Suprapubic skin (tissue), 4 donors: ENCODE measurements at places on chromosomes 6 and 20. TPM values are rescaled to one million over a fixed set of nuclear protein-coding genes. Genes with fewer than 3 reads are reported as not detected.

DNA sequence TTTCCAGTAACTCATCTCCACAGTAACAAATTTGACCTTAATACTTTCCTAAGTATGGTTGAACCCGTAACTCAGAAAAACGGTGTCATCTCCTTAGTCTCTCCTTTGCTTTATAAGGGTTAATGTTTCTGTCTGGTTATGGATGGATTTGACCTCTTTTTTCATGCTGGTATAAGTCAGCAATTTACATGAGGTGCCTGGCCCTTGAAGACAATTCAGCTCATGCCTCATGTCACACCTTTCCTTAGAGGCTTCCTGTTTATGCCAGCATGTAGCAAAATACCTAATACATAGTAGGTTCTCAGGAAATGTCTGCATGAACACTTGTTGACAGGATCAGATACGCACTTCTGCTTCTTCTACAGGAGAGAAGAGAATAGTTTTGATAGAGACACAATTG is 37.7 kb upstream of the C20orf144 start:
- H3K4me1 ChIP-seq, result no peaks in the 10 kb centered on the region
- no peak for DNase-seq
- H3K27ac ChIP-seq, result no peak overlapping the region
- H3K4me3 ChIP-seq, result no peak overlapping the region

- H3K27ac ChIP-seq, result no peak overlapping the region
- H3K4me3 ChIP-seq, result no peak overlapping the region
- no peaks in the 10 kb centered on the region for H3K4me1 ChIP-seq
Measured at GRCh38 chr6:91167846-91168245, 581.0 kb upstream of the MAP3K7 start.

DNA sequence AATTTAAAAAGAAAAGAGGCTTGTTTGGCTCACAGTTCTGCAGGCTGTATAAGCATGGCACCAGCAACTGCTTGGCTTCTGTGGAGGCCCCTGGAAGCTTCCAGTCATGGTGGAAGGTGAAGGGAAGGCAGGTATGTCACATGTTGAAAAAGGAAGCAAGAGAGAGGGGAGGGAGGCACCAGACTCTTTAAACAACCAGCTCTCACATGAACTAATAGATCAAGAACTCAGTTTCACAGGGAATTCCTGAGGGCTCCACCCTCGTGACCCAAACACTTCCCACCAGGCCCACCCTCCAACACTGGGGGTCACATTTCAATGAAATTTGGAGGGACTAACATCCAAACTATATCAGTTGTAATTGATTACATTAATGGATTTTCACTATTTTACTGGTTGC is 127.9 kb upstream of the MLIP start:
- no peak overlapping the region for H3K27ac ChIP-seq
- no peak overlapping the region for H3K4me3 ChIP-seq
- H3K4me1 ChIP-seq, result peaks cover 12% of the 10 kb centered on the region
- no peaks in the 10 kb centered on the region for H3K36me3 ChIP-seq

GRCh38 chr20:59120491-59120890 is 43.1 kb upstream of the ZNF831 start:
- DNase-seq, result no peak
- no peak overlapping the region for H3K27ac ChIP-seq
- no peak overlapping the region for H3K4me3 ChIP-seq
- no peaks in the 10 kb centered on the region for H3K4me1 ChIP-seq

DNA sequence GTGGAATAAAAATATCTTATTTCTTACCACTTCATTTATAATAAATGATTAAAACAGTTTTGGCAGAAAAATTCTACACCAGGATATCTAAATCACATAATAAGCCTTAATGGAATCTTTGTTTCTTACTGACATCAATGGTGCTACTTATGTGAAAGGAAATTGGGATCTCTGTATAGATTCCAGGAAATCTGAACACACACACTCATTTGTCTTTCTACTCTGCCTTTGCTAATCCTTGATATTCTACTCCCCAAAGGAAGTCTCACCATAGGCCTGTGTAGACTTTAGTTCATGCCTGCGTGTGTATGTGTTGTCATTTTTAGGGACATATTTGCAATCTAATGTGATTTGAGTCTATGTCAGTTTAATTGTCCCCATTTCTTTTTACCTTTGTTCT is 7.9 kb downstream of the ADGRB3 start:
- H3K36me3 ChIP-seq, result no peaks in the 10 kb centered on the region
- no peak for DNase-seq
- no peak overlapping the region for H3K4me3 ChIP-seq
- H3K27ac ChIP-seq, result no peak overlapping the region
- peaks cover 7% of the 10 kb centered on the region for H3K4me1 ChIP-seq

The SHLD1 gene
- 3.8 TPM for total RNA-seq

DNA sequence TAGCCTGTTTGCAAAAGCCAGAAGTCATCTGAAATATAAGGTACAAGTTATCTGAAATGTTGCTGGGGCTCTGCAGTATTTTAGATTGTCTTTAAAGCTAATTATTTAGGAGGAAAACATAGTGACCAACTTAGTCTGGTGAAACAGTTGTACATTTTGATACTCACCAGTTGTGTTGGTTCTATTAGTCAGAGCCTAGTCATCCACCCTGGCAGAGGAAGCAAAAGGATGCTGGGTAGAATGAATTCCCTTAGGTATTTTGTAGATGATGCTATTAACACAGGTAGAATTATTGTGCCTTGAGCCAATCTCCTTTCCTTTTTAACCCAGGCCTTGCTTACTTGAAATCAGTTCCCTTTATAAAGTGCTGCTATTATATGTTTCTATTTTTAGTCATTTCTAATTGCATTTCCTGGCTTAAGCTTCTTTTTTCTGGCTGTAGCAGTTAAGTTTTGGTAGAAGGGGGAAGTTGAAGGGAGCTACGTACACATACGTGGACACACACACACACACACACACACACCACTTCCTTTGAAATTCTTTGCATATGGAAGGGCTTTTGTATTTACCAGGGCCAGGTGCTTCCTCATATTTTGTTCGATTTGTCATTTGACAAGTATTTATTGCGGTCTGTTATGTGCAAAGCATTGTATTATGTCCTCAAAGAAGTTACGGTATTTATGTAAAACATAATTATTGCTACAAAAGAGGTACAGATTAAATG is 82.4 kb downstream of the RTN4IP1 start:
- H3K4me1 ChIP-seq, result peaks cover 30% of the 10 kb centered on the region
- H3K4me3 ChIP-seq, result no peak overlapping the region
- DNase-seq, result no peak
- H3K27ac ChIP-seq, result peak overlapping the region; percentile 74
- H3K36me3 ChIP-seq, result no peaks in the 10 kb centered on the region
- H3K27me3 ChIP-seq, result no peaks in the 10 kb centered on the region

GRCh38 chr6:167528239-167528638 is 203.4 kb downstream of the TTLL2 start:
- H3K4me3 ChIP-seq, result no peak overlapping the region
- H3K4me1 ChIP-seq, result no peaks in the 10 kb centered on the region
- no peak for DNase-seq
- no peak overlapping the region for H3K27ac ChIP-seq

- H3K27ac ChIP-seq, result no peak overlapping the region
- H3K27me3 ChIP-seq, result no peaks in the 10 kb centered on the region
- peaks cover 19% of the 10 kb centered on the region for H3K4me1 ChIP-seq
- no peak for DNase-seq
- no peak overlapping the region for H3K4me3 ChIP-seq
Measured at GRCh38 chr6:121520337-121521163, 85.1 kb downstream of the GJA1 start.

DNA sequence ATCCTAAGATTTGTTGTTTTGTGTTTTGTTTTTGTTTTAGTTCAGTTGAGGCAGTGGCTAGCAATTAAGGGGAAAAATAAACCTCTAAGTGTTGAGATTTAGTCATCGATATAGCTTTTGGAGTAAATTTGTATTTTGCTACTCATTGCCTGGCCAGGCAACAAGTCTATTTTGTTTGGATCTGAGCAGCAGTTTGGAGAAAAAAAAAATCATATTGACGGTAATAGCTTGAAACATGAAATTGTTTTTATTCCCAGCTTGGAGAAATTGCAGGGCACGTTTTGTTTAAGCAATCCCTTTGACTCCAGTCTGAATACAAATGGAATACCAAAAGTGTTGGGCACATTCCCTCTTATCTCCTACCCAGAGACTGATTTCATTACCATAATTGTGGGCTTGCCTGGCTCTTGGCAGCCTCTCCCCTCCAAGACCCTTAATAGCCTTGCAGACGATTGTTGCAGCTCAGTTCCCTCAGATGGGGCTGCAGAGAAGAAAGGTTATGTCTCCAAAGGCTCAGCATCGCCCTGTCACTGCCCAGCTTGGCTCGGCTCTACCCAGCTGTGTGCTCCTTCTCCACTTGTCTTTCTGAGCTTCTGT is 56.0 kb downstream of the ISM1 start:
- no peak for DNase-seq
- no peak overlapping the region for H3K4me3 ChIP-seq
- H3K36me3 ChIP-seq, result no peaks in the 10 kb centered on the region
- peaks cover 5% of the 10 kb centered on the region for H3K4me1 ChIP-seq
- no peaks in the 10 kb centered on the region for H3K27me3 ChIP-seq

- H3K4me3 ChIP-seq, result no peak overlapping the region
- H3K4me1 ChIP-seq, result no peaks in the 10 kb centered on the region
- H3K36me3 ChIP-seq, result no peaks in the 10 kb centered on the region
- H3K27ac ChIP-seq, result no peak overlapping the region
- H3K27me3 ChIP-seq, result no peaks in the 10 kb centered on the region
Measured at GRCh38 chr6:113055061-113055460, 707.9 kb downstream of the RFPL4B start.

DNA sequence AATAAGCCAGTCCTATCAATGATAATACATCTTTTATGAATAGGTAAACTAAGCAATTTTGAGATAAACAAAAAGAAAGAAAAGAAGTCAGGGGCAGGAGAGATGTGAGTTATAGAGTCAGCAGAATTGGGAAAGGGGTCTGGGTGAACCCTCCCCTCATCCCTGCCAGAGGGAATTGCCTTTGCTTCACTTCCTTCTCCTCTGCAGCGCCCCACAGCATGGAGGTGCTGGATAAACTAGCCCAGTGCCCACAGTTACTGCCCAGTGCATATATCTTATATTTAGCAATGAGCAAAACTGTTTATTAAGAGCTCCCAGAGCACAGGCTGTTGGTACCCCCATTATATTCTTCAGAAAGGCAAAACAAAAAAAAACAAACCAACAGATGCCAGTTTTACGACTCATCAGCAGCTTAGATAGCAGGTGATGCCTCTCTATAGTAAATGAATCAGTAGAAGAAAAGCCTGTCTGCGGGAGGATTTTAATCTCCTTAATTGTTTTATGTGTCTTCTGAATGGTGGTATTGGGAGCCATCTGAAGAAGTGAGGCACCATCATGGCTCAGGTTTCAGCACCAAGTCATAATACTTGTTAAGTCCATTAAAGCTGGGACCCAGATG is 419.2 kb downstream of the EPM2A start:
- H3K4me1 ChIP-seq, result no peaks in the 10 kb centered on the region
- no peaks in the 10 kb centered on the region for H3K27me3 ChIP-seq
- no peak overlapping the region for H3K27ac ChIP-seq
- H3K4me3 ChIP-seq, result no peak overlapping the region
- H3K36me3 ChIP-seq, result no peaks in the 10 kb centered on the region

GRCh38 chr6:168263351-168263905 is 56.1 kb downstream of the DACT2 start:
- H3K27me3 ChIP-seq, result peaks cover 16% of the 10 kb centered on the region
- peaks cover 5% of the 10 kb centered on the region for H3K4me1 ChIP-seq
- H3K27ac ChIP-seq, result no peak overlapping the region

DNA sequence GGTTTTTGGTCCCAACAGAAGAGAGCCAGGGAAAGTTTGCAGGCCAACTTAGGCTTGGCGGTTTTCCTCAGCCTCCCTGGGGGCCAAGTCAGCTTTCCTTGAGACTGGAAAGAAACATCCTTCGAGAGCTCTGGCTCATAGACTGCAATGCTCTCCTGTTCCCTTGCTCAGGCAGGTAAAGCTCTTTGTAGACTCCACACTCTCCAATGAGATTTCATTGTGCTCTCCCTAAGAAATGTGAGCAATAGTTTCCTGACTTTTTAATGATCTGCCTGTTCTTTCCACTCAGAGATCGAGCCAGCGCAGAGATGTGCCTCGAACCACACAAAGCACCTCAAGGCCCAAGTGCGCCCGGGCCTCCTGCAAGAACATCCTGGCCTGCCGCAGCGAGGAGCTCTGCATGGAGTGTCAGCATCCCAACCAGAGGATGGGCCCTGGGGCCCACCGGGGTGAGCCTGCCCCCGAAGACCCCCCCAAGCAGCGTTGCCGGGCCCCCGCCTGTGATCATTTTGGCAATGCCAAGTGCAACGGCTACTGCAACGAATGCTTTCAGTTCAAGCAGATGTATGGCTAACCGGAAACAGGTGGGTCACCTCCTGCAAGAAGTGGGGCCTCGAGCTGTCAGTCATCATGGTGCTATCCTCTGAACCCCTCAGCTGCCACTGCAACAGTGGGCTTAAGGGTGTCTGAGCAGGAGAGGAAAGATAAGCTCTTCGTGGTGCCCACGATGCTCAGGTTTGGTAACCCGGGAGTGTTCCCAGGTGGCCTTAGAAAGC is 13.9 kb downstream of the TNFAIP3 start:
- H3K27me3 ChIP-seq, result no peaks in the 10 kb centered on the region
- no peak for DNase-seq
- H3K36me3 ChIP-seq, result peaks cover 70% of the 10 kb centered on the region
- no peak overlapping the region for H3K4me3 ChIP-seq

DNA sequence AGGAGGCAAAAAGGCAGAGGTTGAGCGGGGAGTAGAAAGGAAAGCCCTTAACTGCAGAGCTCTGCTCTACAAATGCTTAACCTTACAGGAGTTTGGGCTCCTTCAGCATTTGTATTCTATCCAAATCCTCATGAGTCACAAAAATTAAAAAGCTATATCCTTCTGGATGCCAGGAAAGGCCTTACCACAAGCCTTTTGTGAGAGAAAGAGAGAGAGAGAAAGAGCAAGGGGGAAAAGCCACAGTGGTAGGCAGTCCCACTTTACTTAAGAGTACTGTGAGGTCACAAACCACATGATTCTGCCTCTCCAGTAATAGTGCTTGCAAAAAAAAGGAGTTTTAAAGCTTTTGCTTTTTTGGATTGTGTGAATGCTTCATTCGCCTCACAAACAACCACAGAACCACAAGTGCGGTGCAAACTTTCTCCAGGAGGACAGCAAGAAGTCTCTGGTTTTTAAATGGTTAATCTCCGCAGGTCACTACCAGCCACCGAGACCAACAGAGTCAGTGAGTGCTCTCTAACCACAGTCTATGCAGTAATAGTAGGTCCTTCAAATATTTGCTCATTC is at the start of gene RUNX2:
Gene RUNX2, plus strand, starts transcription at position 375 of the 567 bp plus-strand sequence. CDS start 397 bp downstream, outside the sequence.
- no peaks in the 10 kb centered on the region for H3K36me3 ChIP-seq
- no peak for DNase-seq
- H3K4me1 ChIP-seq, result no peaks in the 10 kb centered on the region
- H3K27ac ChIP-seq, result no peak within 1 kb of the TSS
- H3K27me3 ChIP-seq, result no peaks in the 10 kb centered on the region

GRCh38 chr6:109946979-109947378 is 31.1 kb upstream of the GPR6 start:
- no peak overlapping the region for H3K27ac ChIP-seq
- H3K4me3 ChIP-seq, result no peak overlapping the region
- H3K4me1 ChIP-seq, result no peaks in the 10 kb centered on the region
- no peak for DNase-seq

The ABRACL gene
- 12.0 TPM for total RNA-seq
